C1 segment of cervical spinal cord (tissue), 14 donors: ENCODE measurements at places on chromosomes 6 and 20.

- no peak for DNase-seq
Measured at GRCh38 chr6:14035071-14035847, 82.3 kb upstream of the CD83 start.

DNA sequence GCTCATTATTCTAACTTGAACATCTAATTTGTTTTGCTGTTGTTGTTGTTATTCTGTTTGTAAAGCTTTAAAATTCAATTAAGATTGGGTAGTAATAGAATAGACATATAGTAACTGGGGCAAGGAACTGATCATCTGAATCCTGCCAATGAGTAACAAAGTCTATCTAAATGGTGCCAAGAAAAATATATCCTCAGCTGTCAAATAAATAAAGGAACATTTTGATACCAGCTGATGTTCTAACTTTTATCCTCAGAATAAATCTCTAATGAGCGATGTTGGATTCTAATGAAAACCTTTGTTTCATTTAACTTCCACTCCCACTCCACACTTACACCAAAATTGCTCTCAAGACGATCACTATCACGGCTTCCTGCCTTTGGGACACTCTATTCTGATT is 210.9 kb downstream of the TINAG start:
- DNase-seq: no peak

GRCh38 chr6:88499845-88500699 is 333.9 kb upstream of the CNR1 start:
- no peak for DNase-seq

- no peak for DNase-seq
Measured at GRCh38 chr6:65501045-65501444, 206.0 kb downstream of the EYS start.

- no peak for DNase-seq
Measured at GRCh38 chr6:117448732-117449485, 23.2 kb upstream of the ROS1 start.

GRCh38 chr6:107644513-107644912 is 154.6 kb downstream of the SOBP start:
- no peak for DNase-seq

- DNase-seq: no peak
Measured at GRCh38 chr20:54040531-54040930, 29.9 kb downstream of the BCAS1 start.

- DNase-seq: no peak
Measured at GRCh38 chr6:149028767-149029405, 282.1 kb downstream of the UST start.

DNA sequence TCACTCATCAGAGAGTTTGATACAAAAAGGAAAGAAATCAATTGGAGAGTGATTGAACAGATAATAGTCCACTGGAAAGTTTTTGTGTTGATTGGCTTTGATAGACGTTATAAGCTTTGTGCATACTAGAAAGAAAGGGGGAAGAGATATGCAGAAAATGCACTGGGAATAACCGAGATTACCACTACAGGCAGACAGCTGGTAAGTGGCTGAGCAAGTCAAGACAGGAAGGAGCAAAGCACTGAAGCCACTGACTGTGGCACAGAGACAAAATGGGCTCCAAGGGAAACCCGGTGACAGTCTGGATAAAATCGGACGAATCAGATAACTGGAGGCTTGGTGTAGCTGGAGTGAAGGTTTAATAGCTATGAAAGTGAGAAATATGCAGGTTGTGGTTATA is 209.0 kb downstream of the SIM1 start:
- DNase-seq: no peak

DNA sequence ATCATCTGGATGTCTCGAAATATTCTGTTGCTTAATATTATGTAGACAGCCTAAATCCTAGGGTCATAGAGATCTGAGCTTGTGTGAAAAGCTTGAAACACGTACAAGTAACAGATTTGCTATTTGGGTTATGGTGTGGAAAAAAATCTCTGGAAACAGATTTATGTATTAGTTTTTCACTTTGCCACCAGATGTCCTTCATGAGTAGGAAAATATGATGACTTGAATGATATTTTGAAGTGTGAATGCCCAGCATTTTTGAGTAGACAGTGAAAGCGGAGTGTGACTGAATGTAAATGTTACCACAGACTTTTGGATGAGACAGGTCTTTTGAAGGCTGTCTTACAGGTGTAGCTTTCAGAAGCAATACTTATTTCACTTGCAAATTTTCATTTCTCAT is 4.2 kb upstream of the BMP6 start:
- DNase-seq: no peak

- DNase-seq: no peak
Measured at GRCh38 chr6:36788768-36789167, 50.5 kb downstream of the CPNE5 start.

DNA sequence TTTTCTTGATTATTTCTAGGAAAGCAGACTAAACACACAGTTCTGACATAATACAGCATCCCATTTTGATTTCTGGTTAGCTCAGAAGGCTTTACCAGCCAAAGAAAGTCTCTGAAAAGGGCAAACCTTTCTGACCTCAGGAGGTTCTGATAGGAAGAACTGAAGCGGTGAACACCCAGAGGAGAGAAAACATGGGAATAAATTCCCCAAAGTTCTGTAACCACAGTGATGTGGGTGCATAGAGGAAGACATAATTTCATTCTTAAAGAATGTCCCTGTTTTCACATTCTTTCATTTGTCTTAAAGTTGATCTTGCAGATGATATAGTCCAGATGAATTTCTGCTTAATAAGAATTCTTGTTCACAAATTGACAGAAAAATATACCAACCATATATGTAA is 60.3 kb downstream of the RSPO3 start:
- DNase-seq: no peak

GRCh38 chr6:67615796-67616195 is 1019.3 kb upstream of the ADGRB3 start:
- no peak for DNase-seq

DNA sequence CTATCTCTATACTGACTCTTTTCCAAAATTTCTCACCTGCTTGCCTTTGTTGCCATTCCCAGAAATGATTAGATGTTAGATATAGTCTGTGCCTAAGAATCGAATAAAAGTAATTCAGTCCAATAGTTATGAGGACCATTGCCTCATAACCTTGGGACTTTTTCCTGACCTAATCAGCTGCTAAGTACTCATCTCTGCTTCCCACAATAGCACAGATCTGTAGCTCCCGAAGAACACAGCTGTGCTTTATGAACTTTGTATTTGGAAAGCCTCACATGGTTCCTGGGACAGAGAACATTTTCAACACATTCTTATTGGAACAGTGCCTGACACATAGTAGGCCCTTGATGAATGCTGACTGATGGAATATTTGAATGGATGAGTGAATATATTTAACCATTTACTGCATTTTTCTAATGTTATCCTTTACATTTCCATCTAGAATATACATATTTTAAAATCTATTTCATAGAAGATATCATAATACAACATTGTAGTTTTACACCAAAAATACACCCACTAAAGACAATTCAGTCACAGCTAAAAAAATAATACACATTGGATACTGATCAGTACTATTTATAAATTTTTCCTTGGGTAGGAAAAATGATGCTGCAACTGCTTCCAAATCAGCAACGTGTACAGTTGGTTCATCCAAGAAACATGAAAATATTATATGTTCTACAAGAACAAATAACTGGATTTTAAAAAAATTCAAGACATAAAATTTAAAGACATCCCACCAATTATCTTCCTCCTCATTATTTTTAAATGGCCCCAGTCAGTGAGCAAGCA is 53.9 kb downstream of the HS3ST5 start:
- DNase-seq: no peak

DNA sequence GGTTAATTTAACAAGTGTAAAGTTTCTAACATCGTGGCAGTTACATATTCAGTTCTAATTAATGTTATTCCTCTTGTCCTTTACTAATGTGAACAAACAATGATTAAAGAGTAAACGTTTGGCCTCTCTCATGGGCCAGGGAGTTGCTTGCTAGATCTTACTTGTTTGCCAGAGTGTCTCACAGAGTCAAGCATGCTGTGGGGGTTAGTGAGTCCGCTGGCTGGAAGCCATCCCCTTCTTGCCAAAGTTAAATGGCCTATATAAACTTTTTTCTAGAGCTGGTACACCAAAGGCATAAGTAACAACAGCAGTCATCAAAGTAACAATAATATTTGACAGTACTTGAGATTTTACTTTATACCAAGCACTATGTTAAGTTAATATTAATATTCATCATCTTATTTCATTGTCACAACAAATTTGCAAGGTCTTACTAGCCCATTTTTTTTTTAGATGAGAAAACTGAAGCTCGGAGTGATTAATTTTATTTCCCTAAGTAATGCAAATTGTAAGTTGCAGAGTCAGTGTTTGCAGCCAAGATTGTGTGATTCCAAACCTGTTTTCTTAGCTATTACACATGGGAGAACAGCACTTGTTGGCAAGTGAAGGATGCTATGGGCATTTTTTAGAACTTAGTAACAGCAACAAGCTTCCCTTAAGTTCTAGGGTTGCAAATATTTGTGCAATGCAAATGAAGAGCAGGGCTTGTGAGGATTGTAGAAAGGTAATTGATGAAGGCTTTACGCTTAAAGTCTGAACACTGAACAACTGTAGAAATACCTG is 224.5 kb downstream of the RFPL4B start:
- peak; percentile 3 for DNase-seq

- no peak for DNase-seq
Measured at GRCh38 chr20:20275636-20276035, 92.3 kb upstream of the INSM1 start.

- DNase-seq: no peak
Measured at GRCh38 chr6:96899019-96899418, 1.3 kb upstream of the NDUFAF4 start.

- DNase-seq: no peak
Measured at GRCh38 chr6:125866433-125866832, 75.7 kb downstream of the NCOA7 start.

DNA sequence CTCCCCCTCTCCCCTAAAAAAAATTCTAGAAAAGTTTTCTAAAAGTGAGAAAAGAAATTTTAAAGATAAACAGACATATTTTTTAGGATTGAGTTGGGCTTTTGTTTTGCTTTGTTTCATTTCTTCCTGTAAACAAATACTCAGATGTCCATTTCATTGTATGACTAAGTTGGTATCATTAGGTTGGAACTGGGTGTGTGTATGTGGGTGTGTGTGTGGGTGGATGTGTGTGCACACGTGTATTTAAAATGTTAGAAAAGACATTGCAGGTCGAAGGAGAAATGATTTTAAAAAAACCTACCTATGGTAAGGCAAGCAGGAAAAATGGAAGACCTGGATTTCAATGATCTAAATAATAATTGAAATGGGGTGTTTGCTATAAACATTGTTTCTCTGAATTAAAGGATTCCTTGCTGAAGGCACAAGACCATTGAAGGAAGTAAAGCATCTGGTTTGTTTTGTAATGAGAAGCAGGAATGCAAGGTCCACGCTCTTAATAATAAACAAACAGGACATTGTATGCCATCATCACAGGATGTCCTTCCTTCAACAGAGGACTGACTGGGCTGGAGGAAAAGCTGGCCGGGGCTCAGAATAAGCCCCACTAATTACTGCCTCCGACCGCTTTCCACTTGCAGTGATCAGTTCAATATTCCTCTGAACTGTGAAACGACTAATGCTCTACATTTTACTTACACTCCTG is 996 bp upstream of the PRDM1 start:
- no peak for DNase-seq

- DNase-seq: no peak
Measured at GRCh38 chr6:169223006-169223405, 30.6 kb downstream of the THBS2 start.

- DNase-seq: no peak
Measured at GRCh38 chr6:121823437-121823851, 388.0 kb downstream of the GJA1 start.

DNA sequence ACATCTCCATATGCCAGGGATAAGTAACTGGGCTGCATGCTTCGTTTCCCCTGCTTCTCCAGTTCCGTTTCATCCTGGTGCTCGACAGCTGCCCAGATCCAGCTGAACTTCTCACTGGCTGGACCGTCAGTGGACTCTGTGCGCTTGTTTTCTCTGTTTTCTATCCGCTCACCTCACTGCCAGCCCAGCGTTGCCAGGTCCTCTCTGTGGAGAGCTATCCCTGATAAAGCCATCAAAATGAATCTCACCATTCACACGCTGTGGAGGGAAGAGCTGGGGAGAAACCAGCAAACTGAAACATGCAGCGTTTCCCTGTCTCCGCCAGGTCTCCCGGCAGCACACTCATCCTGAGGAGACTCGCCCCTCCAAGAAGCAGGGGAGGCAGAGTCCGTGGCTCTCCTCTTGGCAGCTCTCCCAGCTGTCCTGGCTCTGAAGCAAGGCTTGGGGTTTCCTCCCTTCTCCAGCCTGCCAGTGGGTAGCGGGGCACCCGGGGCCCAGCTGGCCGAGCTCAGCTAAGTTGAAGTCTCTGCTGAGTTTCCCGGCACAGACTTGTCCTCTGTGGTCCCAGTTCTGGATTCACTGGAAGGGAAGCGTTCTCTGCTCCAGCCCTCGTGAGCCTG is 160.9 kb downstream of the DTNBP1 start:
- no peak for DNase-seq

- no peak for DNase-seq
Measured at GRCh38 chr6:39876826-39877225, 57.4 kb downstream of the MOCS1 start.

DNA sequence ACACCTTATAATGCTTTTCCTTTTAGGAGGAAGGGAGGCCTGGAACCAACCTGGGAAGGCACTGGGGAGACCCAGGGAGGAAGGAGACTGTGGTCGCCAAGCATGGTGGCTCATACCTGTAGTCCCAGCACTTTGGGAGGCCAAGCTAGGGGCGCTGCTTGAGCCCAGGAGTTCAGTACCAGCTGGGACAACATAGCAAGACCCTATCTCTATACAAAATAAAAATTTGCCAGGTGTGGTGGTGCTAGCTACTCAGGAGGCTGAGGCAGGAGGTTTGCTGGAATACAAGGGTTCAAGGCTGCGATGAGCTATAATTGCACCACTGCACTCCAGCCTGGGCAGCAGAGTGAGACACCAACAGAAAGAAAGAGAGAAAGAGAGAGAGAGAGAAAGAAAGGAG is 36.2 kb downstream of the PPP1R14C start:
- no peak for DNase-seq

- no peak for DNase-seq
Measured at GRCh38 chr20:22776369-22776768, 192.0 kb upstream of the FOXA2 start.

GRCh38 chr6:102742754-102743356 is 1349.3 kb downstream of the GRIK2 start:
- no peak for DNase-seq
